ENCODE measurements at places on chromosomes 16 and 17.
A peak's percentile ranks its signal among the peaks of the same experiment; 100 is the strongest.

DNA sequence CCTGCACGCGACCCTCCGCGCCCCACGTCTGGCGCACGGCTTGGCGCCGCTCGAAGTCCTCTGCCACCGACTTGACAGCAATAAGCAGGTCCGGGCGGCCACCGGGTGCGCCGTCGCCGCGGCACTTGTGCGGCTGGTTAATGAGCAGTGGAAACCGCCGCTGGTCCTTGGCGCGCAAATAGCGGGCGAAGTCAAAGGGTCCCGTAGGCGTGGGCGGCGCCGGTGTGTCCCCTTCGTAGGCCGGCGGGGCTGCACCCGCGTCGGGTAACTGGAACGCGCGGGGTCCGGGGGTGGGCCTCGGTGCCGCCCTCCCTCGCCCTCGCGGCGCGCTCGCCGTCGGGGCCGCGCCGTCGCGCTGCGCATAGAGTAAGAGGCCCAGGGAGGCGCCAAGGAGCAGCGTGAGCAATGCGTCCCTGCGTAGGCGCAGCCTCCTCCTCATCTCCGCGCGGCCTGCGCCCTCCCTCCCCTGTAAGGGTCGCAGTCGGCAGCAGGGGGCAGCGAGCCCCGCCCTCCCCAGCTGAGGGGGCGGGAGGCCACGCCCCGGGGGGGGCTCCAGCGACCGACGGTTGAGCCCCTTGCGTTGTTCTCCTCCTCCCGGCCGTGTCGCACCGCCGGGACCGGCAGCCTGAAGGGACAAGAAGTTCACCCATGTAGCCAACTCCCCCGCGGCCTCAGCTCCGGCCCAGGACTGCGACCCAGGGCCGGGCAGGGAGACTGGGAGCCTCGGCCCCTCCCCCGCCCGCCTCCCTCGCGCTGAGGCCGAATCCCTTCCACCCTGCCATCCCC is 558 bp downstream of the B3GNT9 start:
- DNase-seq = no peak

DNA sequence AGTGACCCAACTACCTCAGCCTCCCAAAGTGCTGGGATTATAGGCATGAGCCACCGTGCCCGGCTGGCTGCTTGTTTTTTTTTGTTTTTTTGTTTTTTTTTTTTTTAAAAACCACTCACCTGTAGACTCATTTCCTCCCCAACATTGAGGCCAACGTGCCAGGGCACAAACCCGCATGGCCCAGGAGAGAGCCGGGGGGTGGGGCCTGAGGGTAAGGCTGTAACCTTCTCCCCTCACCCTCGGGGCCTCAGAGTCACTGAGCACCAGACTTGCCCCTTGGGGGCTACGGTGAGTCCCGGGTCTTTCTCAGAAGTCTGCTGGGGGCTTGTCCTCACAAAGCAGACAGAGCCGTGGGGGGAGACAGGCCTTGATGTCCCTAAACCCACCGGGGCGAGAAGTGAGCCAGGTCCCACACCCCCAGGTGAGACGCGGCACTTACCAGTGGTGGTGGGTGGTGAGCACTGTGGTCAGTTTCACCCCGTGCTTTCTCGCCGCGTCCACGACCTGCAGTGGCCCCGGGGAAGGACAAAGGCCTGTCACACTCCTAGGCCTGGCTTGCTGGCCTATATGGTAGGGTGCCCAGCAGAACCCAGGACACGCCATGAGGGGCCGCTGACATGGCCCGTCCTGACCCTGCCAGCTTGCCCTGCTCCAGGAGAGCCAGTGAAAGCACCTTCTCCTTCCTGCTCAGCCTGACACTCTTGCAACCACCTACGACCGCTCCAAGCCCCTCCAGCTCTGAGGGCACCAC is 4.6 kb downstream of the HAGH start:
- DNase-seq = no peak

GRCh38 chr17:266701-267667 is 85.5 kb upstream of the DOC2B start:
- no peak for DNase-seq

GRCh38 chr17:76150712-76151622 is 9.9 kb upstream of the FOXJ1 start:
- DNase-seq = no peak

GRCh38 chr16:1003391-1004347 is 22.1 kb downstream of the SOX8 start:
- no peak for DNase-seq

GRCh38 chr16:27642756-27643155 is 92.8 kb downstream of the KATNIP start:
- DNase-seq = no peak

GRCh38 chr16:85180827-85181738 is 68.8 kb upstream of the CIBAR2 start:
- DNase-seq = no peak

- no peak for DNase-seq
Measured at GRCh38 chr16:61890386-61890785, 145.9 kb downstream of the CDH8 start.

DNA sequence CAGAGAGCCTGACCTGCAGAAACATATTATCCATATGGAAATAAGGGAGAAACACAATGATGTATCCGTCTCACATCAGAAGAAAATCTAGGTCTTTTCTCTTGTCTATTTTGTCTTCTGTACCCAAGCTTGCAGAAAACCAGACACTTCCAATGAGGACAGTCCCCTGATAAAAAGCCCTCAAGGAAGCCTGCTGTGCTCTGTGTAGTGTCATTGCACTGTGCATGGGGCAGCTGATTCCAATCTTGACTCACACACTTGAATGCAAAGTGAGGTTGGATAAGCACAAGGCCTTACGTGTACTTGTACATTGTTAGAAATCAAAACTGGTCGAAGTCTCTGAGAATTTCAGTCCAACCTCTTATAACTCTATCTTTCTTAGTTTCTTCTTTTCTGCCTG is 256.6 kb upstream of the MYOCD start:
- no peak for DNase-seq

DNA sequence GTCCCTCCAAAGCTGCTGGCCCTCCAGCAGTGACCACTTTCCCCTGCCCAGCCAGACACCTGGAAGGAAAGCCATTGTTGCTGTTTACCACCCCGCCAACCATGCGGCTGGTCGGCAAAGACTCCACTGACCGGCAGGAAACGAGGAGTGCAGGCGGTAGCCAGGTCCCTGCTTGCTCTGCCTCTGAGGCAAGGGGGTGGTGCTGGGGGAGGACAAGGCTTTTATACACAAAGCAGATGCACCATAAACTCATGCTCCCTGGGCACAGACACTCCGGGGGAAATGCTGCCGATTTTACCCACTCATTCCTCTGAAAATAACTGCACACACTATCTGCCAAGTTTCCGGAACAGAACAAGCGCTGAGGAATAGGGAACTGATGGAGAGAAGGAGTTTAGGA is 62.8 kb upstream of the GRIN2A start:
- DNase-seq = no peak

- no peak for DNase-seq
Measured at GRCh38 chr17:49580981-49581647, 5.4 kb downstream of the NXPH3 start.

DNA sequence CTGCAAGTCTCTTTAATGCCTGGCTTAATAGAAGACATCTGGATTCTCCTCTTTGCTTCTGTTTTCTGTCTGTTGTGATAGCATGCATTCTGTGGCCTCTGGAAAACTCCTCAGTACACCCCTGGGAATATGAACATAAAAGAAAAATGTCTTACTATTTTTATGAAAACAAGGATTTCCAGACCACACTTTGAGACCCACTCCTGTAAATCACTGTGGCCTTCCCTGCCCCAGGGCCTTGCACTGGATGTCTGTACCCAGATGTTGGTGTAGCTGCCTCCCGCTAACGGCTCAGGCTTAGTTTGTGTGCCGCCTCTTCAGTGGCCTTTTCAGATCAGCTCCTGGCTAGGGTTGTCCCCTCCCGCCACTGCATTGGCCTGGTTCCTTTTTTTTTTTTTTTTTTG is 126.6 kb downstream of the SOCS1 start:
- no peak for DNase-seq

- DNase-seq = peak; percentile 92
Measured at GRCh38 chr17:39926588-39927100, 757 bp downstream of the ORMDL3 start.

DNA sequence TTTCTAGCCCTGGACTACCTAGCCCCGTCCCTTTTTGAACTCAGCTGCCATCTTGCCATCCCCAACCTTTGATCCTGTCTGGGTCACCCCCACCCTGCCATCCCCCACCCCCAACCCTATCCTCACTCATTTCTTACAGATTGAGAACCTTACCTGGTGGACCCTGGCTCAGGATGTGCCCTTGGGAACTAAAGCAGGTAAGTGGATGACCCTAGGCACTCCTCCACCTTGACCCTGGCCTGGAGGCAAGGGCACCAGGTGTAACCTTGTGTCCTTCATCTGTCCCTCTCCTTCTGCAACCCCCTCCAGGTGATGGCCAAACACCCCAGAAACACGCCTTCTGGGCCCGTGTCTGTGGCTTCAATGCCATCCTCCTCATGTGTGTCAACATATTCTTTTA is 15.5 kb upstream of the FAM83G start:
- no peak for DNase-seq

- no peak for DNase-seq
Measured at GRCh38 chr16:68869492-68870088, 26.3 kb downstream of the TANGO6 start.

GRCh38 chr16:69087161-69087581 is 18.3 kb upstream of the HAS3 start:
- DNase-seq = no peak

GRCh38 chr17:29368926-29369325 is 21.2 kb upstream of the TAOK1 start:
- no peak for DNase-seq

- DNase-seq = no peak
Measured at GRCh38 chr16:81181013-81181720, 57.3 kb upstream of the BCO1 start.

DNA sequence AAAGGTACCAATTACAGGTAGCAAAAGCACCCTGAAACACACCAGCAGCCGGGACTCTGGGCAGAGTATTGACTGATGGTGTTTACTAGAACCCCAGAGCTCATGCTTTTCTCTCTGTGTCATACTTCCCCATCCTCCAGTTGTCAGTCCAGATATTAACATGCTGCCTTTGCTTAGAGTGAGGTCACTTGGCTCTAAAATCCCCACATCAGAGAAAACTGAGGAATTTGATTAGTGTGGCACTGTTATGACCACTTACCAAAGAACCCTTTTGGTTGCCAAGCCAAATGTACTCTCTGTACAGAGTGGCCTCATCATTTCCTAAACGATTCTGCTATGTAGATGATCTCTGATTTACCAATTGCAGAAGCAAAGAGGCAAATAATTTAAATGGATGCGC is 80.4 kb downstream of the ABCC12 start:
- DNase-seq = no peak

GRCh38 chr17:2854143-2855055 is 58.2 kb downstream of the RAP1GAP2 start:
- no peak for DNase-seq

- DNase-seq = no peak
Measured at GRCh38 chr17:16444258-16444886, 29.0 kb downstream of the TRPV2 start.

GRCh38 chr17:1267471-1267943 is 2.7 kb upstream of the BHLHA9 start:
- no peak for DNase-seq

DNA sequence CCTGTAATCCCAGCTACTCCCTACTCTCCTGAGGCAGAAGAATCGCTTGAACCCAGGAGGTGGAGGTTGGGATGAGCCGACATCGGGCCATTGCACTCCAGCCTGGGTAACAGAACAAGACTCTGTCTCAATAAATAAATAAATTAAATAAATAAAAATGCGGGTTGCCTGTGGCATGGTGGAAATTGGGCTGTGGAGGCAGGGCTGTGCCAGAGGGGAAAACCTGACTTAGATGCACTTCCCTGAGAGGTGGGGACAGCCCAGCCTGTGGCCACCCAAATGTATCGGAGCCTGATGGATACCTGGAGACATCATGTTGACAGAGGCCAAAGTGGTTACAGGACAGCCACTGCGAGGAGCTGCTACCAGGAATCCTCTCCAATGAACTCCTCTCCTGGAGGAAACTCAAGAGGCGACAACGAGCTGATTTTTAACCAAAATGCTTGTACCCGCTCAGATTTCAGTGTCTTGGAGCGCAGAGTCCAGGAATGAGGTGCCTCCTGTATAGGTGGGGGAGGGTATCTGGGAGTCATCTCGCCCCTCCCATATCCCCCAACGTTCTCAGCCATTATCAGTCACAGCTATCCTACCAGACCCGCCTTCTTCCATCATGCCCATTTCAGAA is 32.3 kb downstream of the DDX19A start:
- no peak for DNase-seq

DNA sequence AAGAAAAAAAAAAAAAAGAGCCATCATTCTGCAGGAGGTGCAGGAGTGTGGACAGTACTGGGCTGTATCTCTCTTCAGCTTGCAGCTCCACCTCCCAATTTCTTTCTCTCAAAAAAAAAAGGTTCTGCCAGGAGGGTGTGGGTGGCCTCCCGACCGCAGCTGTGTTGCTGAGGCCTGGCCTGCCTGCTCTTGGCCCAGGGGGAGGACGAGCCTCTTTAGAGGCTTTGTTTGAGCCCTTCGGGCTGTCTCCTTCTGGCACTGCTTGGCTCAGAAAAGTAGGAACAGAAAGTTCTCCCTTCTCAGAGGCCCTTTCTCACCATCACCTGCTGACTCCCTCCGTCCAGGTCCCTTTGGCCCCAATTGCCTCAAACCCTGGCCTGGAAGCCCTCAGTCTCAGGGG is 22.2 kb upstream of the C17orf107 start:
- DNase-seq = no peak

DNA sequence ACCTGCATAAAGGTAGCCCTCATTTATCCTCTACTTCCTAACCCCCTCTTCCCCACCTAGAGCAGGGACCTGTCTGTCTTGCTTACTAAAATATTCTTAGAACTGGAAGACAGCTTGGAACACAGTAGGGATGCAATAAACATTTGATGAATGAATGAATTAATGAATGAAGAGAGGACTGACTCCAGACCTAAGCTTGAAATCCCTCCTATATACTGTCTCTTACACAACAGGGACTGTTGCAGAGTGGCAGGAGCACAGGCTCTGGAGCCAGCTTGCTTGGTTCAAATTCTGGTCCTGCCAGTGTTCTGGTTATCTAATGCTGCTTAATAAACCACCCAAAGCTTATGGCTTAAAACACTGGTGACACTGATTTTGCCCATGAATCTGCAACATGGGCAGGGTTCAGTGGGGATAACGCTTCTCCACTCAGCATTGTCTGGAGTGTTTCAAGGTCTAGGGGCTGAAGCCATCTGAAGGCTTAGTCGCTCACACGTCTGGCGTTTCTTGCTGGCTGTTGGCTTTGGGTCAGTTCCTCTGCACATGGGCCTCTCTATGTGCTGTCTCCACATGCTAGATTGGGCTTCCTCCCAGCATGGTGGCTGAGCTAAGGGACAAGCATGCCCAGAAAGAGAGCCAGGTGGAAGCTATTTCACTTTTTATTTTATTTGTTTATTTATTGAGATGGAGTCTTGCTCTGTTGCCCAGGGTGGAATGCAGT is 12.8 kb upstream of the RAP1GAP2 start:
- no peak for DNase-seq
